ENCODE measurements at places on chromosomes 2 and 18. TPM values are rescaled to one million over a fixed set of nuclear protein-coding genes. Genes with fewer than 3 reads are reported as not detected.

GRCh38 chr2:207418419-207418818, 111.3 kb upstream of the CREB1 start:
- no peak for DNase-seq

GRCh38 chr2:222451224-222451674, 26.9 kb downstream of the SGPP2 start:
- DNase-seq, result no peak

DNA sequence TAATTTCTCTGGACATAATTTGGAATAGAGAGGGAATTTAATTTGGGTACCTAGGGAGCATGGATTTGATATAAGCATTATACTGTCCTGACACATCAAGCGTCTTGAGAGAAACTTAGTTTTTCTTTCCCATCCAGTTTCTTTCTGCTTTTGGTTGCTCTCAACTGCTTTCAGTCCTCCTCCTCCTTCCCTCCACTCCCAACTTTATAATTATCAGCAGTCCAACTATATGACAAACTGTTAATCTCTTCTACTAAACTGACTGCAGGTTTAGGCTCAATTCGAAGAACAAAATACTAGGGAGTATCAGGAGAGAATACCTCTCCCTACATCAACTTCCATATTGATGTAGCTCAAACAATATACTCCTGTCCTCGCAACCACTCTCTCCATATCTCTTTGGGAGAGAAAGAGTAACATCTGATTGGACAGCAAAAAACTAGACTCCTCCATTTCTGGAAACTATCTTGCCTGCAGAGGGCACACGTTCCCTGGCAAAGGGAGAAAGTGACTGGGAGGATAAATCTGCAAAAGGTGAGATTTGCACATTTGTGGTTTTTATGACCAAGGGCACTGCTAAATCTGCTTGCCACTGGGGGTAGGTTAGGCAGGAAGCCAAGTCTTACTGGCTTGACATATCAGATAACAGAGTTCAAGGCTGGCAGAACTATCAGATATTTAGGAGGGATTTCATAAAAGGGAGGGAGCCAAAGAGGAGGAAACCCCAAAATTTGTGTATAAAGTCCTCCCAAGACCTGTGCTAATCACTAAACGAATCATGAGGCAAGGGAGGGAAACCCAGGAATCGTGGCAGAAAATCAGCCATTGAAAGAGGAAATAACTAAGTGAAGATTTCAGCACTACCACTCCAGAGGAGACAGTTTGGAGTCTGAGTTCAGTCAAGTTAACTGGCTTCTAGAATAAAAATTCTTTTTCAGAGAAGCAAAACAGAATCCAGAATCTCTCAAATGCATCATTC, 40.0 kb downstream of the ICA1L start:
- DNase-seq, result peak; percentile 47

DNA sequence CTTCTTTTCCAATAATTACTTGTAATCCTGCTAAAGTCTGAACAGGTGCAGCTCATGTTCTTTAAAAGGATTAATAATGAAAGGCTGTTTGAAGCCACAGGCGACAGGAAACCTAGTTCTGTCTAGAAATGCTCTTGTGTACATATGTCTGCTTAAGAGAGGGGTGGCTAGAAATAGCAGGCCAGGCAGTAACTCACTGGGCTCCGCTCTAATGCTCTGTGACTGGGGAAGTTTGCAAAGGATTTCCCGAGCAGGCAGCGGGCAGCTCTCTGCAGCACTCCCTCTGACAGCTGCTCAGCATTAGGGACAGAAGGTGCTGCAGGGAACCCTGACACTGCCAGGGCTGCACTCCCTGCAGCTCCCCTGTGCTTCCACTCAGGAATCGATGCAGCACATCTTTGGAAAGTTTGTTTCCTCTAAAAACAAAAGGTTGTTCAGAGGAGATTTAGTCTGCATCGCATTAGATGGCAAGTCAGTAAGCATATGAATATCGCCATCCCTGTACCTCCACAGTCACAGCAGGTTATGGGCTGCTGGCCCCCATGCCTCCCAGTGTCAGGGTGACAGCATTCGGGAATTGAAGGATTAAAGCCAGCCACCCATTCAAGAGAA, 33.1 kb upstream of the TTC39C start:
- DNase-seq, result no peak

GRCh38 chr2:196288006-196288538, 116.7 kb upstream of the STK17B start:
- DNase-seq, result no peak

GRCh38 chr18:44569391-44570055, 111.2 kb upstream of the SETBP1 start:
- no peak for DNase-seq

DNA sequence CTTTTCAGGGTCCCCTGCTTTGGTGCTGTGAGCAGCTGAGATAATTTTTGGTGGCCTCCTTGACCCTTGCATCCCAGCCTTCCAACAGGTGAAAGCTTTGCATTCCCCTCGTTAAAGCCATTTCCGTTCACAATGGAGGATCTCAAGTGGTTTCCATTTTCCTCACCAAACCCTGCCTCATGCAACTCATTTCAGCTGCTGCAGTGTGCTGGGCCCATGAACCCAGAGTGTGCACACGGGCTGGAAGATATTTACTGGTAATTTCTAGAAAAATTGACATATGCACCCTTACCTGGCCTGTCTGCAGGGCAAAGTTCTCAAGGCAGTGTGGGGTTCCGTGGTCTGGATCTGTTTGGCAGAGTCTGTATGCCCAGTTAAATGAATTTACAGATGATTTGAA, 246.8 kb upstream of the HS6ST1 start:
- DNase-seq, result no peak

- peak; percentile 67 for DNase-seq
Measured at GRCh38 chr2:25301453-25302352, 40.0 kb downstream of the DNMT3A start.

DNA sequence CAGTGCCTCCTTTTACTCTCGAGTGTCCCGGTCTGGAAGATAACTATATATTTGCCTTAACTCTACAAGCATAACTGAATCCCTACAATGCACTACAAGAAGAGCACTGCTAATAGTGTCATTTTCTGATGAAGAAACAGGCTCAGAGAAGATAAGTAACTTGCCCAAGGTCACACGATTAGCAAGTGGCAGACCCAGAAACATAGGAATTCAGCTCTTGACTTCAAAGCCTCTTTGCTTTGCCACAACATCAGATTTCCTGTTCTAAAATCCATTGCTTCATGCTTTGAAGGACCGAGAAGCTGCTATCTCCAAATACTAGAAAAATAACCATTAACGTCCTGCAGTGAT, 65.6 kb downstream of the HS1BP3 start:
- no peak for DNase-seq

LINC00305 gene
- total RNA-seq, result not detected

RAPH1 gene
- total RNA-seq, result 16.8 TPM

PJVK gene
- 14.6 TPM for total RNA-seq

RAB31 gene
- total RNA-seq, result 51.0 TPM

All from PC-9 (cell line).